Adrenal gland (tissue), 19 donors: ENCODE measurements at places on chromosomes 7 and 10.
A peak's percentile ranks its signal among the peaks of the same experiment; 100 is the strongest.

DNA sequence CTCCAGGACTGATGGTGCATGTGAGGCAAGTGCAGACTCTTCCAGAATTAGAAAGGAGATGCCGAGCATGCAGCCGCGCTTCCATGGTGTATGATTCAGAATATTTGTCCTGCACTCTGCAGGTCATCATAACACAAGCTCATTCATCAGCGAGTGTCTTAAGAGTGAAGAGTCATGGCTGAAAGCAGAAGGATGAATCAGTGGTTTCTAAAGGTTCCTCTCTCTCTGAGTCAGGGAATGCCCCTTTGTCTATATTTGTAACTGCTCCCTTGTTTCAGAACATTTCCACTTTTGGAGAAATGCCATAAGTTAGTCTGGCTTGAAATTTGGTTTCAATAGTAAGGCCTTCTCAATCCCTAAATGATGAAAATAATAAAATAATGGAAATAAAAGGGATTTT, 52.3 kb downstream of the HECW1 start:
- no peaks in the 10 kb centered on the region for H3K36me3 ChIP-seq
- no peak overlapping the region for H3K4me3 ChIP-seq
- DNase-seq, result peak; percentile 30

GRCh38 chr7:84948634-84949033, 238.2 kb downstream of the SEMA3D start:
- no peak overlapping the region for H3K27ac ChIP-seq
- no peaks in the 10 kb centered on the region for H3K4me1 ChIP-seq
- no peak overlapping the region for H3K4me3 ChIP-seq

- H3K4me1 ChIP-seq, result no peaks in the 10 kb centered on the region
- no peak overlapping the region for H3K4me3 ChIP-seq
- H3K27me3 ChIP-seq, result no peaks in the 10 kb centered on the region
- DNase-seq, result peak; percentile 66
- no peak overlapping the region for H3K27ac ChIP-seq
These were observed 458.5 kb downstream of the KCNMA1 start for GRCh38 chr10:77179015-77179695.

DNA sequence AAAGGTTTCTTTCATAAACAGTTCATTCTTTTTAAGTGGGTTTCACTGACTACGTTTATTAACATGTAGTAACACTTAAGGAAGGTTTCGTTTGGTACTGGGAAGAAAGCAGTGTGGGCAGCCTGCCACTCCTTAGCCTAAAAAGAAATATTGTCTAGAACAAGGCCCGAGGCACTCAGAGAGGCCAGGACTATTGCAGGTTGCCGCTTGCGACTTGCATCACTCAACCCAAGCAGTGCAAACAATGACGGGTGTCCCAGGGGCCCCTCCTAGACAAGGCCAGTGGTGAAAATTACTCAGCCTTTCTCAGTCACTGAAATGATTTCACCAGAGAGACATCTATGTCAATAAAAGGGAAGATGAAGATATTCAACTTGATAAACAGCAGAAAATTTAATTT, 243.9 kb downstream of the SNX13 start:
- peak; percentile 65 for DNase-seq
- H3K27me3 ChIP-seq, result no peaks in the 10 kb centered on the region
- no peaks in the 10 kb centered on the region for H3K4me1 ChIP-seq
- no peaks in the 10 kb centered on the region for H3K36me3 ChIP-seq
- H3K4me3 ChIP-seq, result no peak overlapping the region

DNA sequence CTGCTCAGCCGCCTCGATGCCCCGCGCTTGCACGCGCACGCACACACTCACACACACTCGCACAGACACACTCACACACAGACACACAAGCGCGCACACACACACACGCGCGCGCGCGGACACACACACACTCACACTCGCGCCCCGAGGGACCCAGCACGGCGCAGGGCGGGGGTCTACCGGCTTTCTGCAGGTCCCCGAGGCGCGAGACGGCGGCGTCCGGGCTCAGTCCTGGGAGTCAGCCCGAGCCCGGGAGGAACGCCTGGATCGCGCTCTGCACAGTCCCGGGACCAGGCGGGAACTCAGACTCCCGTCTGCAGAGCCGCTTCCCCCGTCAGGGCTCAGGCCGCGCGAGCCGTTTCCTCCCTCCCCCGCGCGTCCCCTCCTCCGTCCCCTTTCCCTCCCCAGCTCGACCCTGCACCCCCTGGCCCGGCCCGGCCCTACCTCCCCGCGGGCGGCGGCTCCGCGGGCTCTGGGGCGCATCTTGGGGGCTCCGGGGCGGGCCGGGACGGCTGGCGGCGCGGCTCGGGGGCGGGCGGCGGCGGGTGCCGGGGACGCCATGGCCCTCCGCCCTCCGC, 464 bp downstream of the DENND2A start:
- H3K4me3 ChIP-seq, result peak overlapping the region; percentile 26
- peaks cover 9% of the 10 kb centered on the region for H3K4me1 ChIP-seq
- peak overlapping the region; percentile 69 for H3K27ac ChIP-seq
- H3K27me3 ChIP-seq, result peaks cover 10% of the 10 kb centered on the region
- H3K36me3 ChIP-seq, result no peaks in the 10 kb centered on the region

- H3K36me3 ChIP-seq, result no peaks in the 10 kb centered on the region
- no peak overlapping the region for H3K27ac ChIP-seq
- no peak for DNase-seq
- no peak overlapping the region for H3K4me3 ChIP-seq
- H3K4me1 ChIP-seq, result no peaks in the 10 kb centered on the region
These were observed 24.9 kb downstream of the COL28A1 start for GRCh38 chr7:7510794-7511193.

DNA sequence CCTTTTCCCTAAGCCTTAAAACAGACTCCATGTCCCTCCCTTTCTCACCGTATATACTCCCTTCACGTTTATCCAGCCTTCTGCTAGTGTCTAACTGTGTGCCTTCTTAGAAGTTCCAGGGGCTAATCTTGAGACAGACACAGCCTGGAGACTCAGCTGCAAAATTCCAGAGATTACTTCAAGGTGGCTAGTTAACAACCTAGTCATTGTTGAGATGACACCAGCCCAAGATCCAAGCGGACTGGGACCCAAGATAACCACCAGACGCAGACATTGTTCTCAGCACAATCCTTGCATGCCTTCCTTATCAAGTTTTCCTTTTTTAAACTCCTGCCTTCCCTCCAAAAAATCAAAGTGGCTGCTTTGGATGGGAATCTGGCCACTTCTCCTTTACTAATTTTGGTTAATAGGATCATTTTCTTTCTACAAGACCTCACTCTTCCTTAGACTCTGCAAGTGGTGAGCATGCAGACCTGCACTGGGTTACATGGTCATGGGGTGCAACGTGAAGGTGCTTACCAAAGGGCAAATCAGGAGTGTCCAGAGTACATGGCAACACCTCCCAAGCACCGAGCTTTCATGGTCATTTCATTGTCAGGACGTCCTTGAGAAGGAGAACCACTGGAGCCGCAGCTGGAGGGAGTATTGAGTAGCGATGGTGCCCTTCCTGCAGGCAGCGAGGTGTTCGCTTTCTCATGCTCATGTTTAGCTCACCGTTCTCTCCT, 69.7 kb downstream of the ANLN start:
- H3K27me3 ChIP-seq, result no peaks in the 10 kb centered on the region
- no peaks in the 10 kb centered on the region for H3K4me1 ChIP-seq
- no peak for DNase-seq
- H3K36me3 ChIP-seq, result no peaks in the 10 kb centered on the region
- H3K4me3 ChIP-seq, result no peak overlapping the region
- H3K27ac ChIP-seq, result no peak overlapping the region

DNA sequence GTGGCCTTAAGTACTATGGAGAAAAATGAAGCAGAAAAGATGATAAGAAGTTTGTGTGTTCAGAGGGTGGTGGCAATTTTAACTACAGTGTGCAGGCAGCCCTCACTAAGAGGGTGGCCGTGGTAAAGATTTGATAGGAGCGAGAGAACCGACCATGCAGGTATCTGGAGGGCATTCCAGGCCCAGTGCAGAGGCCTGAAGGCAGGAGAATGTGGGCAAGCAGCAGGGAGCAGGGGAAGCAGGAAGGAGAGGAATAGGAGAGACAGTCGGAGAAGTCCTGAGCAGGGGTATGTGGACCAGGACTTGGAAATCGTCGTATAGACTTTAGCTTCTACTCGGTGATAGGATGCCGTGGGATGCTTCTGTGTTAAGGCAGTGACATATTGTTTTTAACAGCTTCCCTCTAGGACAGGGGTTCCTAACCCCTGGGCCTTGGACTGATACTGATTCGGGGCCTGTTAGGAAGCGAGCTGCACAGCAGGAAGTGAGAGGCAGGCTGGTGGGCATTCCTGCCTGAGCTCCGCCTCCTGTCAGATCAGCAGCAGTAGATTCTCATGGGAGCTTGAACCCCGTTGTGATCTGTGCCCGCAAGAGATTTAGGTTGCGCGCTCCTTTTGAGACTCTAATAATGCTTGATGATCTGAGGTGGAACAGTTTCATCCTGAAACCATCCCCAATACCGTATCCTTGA, 227.2 kb downstream of the CCDC3 start:
- no peak overlapping the region for H3K4me3 ChIP-seq
- peaks cover 4% of the 10 kb centered on the region for H3K4me1 ChIP-seq
- no peaks in the 10 kb centered on the region for H3K36me3 ChIP-seq
- H3K27me3 ChIP-seq, result no peaks in the 10 kb centered on the region
- DNase-seq, result no peak

DNA sequence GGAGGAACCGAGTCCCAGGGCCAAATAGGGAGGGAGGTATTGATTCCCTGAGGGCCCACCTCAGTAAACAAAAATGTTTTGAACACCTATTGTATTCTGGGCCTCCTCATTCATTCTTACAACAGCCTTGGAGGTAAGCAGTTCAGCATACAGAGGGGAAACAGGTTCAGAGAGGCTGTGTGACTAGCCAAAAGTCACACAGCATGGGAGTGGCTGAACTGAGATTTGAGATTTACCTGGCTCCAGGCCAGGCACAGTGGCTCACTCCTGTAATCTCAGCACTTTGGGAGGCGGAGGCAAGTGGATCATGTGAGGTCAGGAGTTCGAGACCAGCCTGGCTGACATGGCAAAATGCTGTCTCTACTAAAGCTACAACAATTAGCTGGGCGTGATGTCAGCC, 107.2 kb downstream of the TMEM130 start:
- DNase-seq, result no peak
- H3K27ac ChIP-seq, result no peak overlapping the region
- no peaks in the 10 kb centered on the region for H3K4me1 ChIP-seq
- no peaks in the 10 kb centered on the region for H3K27me3 ChIP-seq
- H3K36me3 ChIP-seq, result no peaks in the 10 kb centered on the region

GRCh38 chr7:106545275-106545674, 115.7 kb downstream of the CCDC71L start:
- H3K4me3 ChIP-seq, result no peak overlapping the region
- no peaks in the 10 kb centered on the region for H3K36me3 ChIP-seq
- no peaks in the 10 kb centered on the region for H3K27me3 ChIP-seq
- DNase-seq, result no peak

- peaks cover 84% of the 10 kb centered on the region for H3K4me1 ChIP-seq
- no peaks in the 10 kb centered on the region for H3K36me3 ChIP-seq
- H3K27me3 ChIP-seq, result no peaks in the 10 kb centered on the region
- H3K4me3 ChIP-seq, result no peak overlapping the region
- DNase-seq, result no peak
- H3K27ac ChIP-seq, result peak overlapping the region; percentile 77
These were observed 73.3 kb downstream of the FAM53B start for GRCh38 chr10:124670849-124671248.

DNA sequence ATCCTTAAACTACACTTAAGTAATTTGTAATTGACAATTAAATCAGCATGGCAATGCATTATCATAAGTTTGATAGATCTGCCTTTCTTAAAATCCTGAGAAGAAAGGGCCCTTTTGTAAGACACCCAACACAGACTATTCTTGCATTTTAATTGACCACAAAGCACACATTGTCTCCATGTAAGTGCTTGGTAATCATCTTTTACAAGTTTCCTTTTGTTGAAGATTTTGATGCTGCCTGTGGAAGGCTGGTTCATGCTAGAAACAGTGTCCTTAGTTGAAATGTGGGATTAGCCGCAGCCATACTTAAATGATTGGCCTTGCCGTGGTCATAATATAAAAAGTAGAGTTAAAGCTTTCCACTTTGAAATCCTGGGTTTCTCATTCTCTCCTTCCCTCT, 32.3 kb upstream of the CELF2 start:
- H3K27me3 ChIP-seq, result no peaks in the 10 kb centered on the region
- no peak overlapping the region for H3K27ac ChIP-seq
- DNase-seq, result no peak
- no peaks in the 10 kb centered on the region for H3K4me1 ChIP-seq
- no peaks in the 10 kb centered on the region for H3K36me3 ChIP-seq

GRCh38 chr10:127046975-127047877, 142.0 kb downstream of the DOCK1 start:
- no peaks in the 10 kb centered on the region for H3K4me1 ChIP-seq
- no peak for DNase-seq
- H3K4me3 ChIP-seq, result no peak overlapping the region
- H3K27ac ChIP-seq, result no peak overlapping the region

DNA sequence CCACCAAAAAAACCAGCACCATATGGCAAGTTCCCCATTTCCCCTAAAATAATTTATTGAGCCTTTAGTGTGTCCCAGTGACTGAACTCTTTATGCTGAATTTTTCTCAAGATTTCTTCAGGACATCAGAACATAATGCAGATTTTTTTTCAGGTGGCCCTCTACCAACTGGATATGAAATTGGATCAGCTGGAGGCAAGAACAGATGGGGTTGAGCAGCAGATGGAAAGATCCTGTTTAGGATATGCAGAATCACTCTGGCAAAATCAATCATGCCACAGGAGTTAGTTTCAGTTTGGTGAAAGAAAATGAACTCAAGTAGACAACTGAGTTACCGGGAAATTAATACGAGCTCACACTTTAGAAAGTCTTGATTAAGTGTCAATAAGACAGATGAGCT, 761.5 kb upstream of the C7orf33 start:
- no peak for DNase-seq
- no peaks in the 10 kb centered on the region for H3K27me3 ChIP-seq
- H3K27ac ChIP-seq, result no peak overlapping the region
- no peaks in the 10 kb centered on the region for H3K4me1 ChIP-seq
- H3K4me3 ChIP-seq, result no peak overlapping the region

- no peak overlapping the region for H3K4me3 ChIP-seq
- no peaks in the 10 kb centered on the region for H3K4me1 ChIP-seq
- no peak for DNase-seq
- no peaks in the 10 kb centered on the region for H3K27me3 ChIP-seq
- H3K27ac ChIP-seq, result no peak overlapping the region
These were observed 148.3 kb upstream of the PHYHIPL start for GRCh38 chr10:59027975-59028655.

GRCh38 chr10:48460182-48460581, 144.7 kb downstream of the ARHGAP22 start:
- no peaks in the 10 kb centered on the region for H3K36me3 ChIP-seq
- H3K4me3 ChIP-seq, result no peak overlapping the region
- no peak overlapping the region for H3K27ac ChIP-seq

DNA sequence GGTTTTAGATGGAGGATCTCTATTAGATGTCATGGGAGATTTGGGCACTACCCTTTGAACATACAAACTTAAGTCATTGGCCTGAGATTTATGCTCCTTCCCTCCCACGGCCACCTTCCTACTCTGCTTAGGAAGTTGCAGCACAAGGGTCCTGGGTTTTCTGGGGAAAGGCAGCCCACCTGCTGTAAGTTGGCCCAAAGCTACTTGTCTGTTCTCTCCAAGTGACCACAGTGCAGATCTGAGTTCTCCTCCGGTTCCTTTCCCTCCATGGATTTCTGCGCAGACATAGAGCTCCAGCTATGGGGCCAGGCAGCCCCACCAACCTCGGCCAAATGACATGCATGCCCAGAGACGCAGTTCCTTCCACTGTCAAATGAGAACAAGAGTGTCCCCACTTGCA, 12.8 kb upstream of the C10orf53 start:
- no peaks in the 10 kb centered on the region for H3K4me1 ChIP-seq
- no peak for DNase-seq
- H3K36me3 ChIP-seq, result no peaks in the 10 kb centered on the region
- H3K27me3 ChIP-seq, result no peaks in the 10 kb centered on the region

- H3K4me3 ChIP-seq, result no peak overlapping the region
- no peaks in the 10 kb centered on the region for H3K36me3 ChIP-seq
- DNase-seq, result no peak
- no peaks in the 10 kb centered on the region for H3K4me1 ChIP-seq
These were observed 28.8 kb upstream of the NMT2 start for GRCh38 chr10:15197276-15197675.
